Calu3 (cell line): ENCODE measurements at places on chromosomes 2 and 18. TPM values are rescaled to one million over a fixed set of nuclear protein-coding genes. Genes with fewer than 3 reads are reported as not detected.

DNA sequence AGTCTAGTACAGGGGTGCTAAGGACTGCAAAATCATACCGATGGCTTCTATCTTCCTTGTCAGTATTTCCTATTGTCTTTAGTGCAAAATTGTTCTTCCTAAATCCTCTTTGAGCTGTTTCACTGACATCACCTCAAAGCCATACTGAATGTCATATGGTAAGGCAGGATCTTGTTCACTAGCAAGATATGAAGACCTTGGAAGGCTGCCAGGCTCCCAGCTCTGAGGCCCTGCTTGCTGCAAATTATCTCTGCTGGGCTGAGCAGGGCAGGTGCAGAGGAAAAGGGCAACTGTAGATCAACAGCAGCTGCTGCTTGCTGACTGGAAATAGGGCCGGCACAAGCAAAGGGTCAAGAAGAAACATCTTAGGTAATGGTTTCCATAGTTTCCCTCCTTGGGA lies 58.2 kb downstream of the PMAIP1 start:
- DNase-seq: peak; percentile 57

Gene SPATA3
- not detected in 2 replicates for total RNA-seq

DNA sequence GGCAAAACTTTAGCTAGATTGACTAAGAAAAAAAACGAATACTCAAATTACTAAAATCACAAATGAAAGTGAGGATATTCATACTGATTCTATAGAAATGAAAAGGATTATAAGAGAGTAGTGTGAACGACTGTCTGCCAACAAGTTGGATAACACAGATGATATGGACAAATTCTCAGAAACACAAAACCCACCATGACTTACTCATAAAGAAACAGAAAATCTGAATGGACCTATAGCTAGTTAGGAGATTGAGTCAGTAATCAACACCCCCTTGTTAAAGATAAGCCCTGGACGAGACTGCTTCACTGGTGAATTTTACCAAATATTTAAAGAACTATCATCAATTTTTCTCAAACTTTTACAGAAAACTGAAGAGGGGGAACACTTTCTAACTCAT lies 108.8 kb upstream of the TMEM200C start:
- no peak for DNase-seq

DNA sequence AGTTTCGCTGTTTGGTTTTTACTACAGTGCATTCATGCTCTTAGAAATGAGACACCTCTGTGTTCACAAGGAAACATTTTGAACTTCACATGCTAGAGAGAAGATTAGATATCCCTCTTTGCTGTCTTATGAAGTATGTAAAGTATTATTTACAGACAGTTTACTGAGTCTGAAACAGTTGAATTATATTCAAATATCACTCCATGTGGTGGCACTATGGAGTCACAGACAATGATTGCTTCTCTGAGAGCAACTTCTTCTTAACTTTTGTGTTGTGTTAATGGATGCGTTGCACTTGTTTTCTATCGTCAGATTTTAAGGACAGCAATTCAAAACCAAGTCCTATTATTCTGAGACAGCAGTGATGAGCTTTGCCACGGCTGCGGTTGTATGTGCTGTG lies 823.6 kb downstream of the GALR1 start:
- DNase-seq: no peak

DNA sequence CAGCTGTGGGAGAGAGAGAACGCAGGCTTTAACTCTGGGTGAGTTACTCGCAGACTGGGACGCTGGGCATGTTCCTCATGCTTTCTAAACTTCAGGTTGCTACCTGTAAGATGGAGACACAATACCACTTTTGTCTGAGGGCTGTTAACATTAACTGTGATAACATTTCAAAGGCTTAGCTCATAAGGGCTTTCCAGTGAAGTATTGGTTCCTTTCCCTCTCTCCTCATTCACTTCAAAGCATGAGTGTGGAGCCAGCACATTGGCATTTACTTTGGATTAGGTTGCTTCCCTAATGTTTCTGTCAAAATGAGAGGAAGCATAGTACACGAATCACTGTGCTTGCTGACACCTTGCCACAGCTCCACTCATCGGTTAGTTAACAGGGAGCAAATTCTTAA lies 30.2 kb downstream of the INSIG2 start:
- no peak for DNase-seq

Gene LCT
- total RNA-seq: 1.3 and 1.4 TPM in 2 replicates

Gene ANO7
- 7.7 and 8.0 TPM in 2 replicates for total RNA-seq

GRCh38 chr2:9384521-9384920 lies 38.8 kb downstream of the ITGB1BP1 start:
- no peak for DNase-seq

Gene CNDP1
- not detected in 2 replicates for total RNA-seq

- DNase-seq: peak; percentile 49
Measured at GRCh38 chr2:149422337-149422990, 92.1 kb downstream of the LYPD6 start.

DNA sequence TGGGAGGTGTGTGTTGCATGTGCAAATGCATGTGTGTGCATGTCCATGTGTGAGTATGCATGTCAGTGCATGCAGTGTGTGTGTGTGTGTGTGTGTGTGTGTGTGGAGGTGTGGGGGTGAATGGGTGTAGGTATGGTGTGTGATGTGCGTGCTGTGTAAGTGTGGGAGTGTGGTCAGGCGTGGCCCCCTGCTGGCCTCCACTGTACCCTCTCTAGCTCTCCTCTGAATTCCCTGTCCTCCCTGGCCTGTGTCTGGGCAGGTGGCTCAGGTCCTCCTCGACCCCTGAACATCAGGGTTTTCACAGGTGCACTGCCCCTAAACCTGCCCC lies 230.2 kb downstream of the CELF4 start:
- peak; percentile 31 for DNase-seq

DNA sequence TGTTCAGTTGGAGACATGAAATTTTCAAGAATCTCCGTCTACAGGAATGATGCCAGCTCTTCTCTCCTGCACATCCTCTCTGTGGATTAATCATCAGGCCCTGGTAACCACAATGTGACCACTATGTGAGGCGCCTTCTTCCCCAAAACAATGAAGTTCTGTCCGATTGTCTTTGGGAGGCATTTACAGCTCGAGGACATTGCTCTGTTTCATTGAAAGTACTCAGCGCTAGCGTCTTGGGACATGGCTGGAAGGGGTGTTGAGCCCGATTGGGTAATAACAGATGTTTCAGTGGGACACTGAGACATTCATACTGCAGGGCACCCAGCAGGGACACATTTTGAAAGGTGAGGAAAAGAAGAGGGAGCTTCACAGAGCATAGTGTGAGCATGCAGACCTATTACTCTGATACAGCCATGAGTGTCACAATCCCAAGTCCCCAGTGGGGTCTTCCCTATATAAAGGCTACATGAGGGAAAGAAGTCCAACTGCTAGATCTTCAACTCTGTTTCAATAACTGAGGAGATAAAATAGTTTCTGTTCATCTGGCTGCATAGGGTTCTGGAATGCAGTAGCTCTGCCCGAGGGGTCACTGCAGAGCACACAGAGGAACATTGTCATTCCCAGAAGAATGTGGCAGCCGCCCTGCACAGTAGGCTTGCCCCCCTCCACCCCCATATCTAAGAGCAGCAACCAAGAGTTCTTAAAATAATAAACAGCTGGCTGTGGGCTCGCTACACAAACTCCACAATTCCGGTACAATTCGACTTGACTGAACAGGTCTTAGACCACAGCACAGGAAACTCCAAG lies 237.3 kb downstream of the OSR1 start:
- peak; percentile 9 for DNase-seq

DNA sequence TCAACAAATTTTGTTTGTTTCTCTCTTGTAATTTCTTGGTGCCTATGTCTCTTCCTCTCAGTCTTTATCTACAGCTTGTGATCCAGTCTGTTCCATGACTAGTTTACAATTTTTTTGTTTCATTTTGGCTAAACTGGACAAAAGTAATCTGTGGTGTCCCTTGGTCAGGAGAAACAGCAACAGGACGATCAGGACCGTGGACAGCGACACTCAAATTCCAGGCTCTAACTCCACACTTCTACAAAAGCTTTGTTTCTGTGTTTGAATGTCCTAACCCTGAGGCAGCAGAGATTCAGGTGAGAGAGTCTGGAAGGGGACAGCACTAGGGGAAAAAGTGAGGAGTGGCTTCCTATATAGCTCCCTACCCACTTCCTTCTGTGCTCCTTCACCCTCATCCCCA lies 593.3 kb upstream of the FANCL start:
- peak; percentile 39 for DNase-seq

- DNase-seq: no peak
Measured at GRCh38 chr2:102050854-102051391, 59.2 kb downstream of the IL1R2 start.

DNA sequence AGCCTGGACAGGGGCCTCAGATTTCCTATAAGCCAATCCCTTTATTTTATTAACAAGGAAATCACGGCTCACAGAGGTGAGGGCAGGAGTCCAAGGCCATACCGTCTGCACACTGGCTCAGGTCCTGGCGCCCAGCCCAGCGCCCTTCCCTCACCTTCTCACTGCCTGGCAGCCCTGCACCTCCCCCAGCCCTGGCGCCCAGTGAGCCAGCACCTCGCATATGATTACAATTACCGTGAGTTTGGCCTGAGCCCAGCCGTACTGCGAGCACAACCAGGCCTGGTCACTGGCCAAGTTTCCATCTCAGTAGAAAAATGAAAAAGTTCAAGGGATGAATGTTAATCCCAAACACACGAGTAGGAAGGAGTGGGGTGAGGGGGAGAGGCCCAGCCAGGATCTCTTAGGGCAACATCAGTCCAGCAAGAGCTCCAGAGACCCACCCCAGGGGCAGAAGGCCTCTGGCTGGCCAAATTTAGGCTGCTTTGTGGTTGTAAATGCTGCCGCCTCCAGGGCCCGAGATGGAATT lies 68.4 kb downstream of the MCFD2 start:
- peak; percentile 92 for DNase-seq

Gene GREB1L
- total RNA-seq: 3.8 and 4.5 TPM in 2 replicates

DNA sequence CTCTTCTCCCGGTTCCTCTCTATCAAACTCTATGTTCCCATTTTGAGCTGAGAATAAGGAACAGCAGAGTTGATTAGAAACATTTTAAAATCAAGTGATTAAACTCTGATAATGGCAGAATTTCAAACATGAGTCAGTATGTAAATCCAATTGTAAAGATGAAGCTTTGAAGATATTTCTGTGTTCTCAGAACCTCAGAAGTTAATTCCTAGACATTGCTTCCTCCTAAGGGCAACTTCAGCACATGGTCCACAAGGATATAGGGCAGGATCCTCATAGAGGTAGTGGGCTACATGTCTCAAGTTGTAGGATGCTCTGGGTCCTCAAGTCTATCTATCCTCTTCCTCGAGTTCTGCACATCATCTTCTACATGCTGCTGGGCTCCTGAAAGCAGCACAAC lies 46.3 kb downstream of the QPCT start:
- no peak for DNase-seq

Gene CFAP221
- total RNA-seq: 9.5 and 10.0 TPM in 2 replicates

DNA sequence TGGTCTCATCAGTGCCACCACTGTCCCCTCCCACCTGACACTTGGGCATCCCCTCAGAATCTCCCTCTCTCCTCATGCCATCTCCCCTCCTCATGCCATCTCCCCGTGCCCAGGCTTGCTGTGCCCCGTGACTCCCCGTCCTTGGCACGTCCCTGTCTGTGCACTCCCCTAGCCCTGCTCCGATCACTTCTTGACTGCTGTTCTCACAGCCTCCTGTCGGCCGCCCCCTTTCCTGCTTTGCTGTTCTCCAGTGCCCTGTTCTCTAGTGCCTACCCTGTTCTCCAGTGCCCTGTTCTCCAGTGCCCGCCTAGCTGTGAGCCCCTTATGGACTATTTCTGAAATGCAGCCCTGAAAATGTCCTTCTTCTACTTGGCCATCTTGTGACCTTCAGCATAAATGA lies 253.8 kb downstream of the ALPK2 start:
- no peak for DNase-seq

- peak; percentile 55 for DNase-seq
Measured at GRCh38 chr2:26346454-26347053, at the start of gene ADGRF3. TSS of gene ADGRF3 (minus strand) at chr2:26346789. CDS start at chr2:26346234, 555 bp downstream.

GRCh38 chr18:49020621-49021021 lies 69.9 kb upstream of the SMAD7 start:
- no peak for DNase-seq

Gene LNPK
- 24.6 and 31.1 TPM in 2 replicates for total RNA-seq

DNA sequence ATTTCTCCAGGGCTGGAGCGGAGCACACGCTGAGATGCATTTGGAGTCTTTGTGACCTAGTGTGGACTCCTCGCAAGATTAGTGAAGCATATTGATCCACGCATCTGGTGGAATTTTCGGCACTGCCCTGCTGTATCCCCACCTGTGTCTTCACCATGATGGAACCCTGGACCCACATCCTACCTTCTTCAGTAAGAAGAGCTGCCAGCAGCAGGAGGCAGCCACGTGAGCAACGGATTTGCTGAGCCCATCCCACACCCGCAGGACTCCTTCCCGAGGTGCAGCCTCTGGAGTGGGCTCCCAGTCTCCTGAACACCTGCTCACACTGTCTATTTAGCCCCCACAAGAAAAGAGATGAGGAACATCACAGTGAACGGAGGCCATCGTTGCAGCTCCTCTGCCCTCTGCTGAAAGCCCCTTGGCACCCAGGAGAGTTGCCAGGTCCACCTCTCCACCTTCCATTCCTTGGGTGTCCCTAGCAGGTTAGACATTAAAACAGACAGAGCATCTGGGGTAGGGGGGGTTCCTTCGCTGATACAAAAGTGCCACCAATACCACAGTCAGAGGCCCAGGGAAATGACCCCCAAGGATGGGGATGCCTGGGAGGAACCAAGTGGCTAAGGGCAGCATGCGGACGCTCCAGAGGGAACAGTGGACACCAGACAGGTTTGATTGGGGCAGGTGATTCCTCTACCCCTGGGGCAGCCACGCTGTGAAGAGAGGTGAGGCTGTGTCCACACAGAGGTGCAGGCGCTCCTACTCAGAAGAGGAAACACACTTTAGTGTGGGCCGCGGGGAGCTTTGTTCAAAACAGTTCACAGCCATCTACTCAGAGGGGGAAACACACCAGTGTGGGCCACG lies 302.8 kb upstream of the SALL3 start:
- no peak for DNase-seq

Gene TFPI
- total RNA-seq: 125 and 135 TPM in 2 replicates

DNA sequence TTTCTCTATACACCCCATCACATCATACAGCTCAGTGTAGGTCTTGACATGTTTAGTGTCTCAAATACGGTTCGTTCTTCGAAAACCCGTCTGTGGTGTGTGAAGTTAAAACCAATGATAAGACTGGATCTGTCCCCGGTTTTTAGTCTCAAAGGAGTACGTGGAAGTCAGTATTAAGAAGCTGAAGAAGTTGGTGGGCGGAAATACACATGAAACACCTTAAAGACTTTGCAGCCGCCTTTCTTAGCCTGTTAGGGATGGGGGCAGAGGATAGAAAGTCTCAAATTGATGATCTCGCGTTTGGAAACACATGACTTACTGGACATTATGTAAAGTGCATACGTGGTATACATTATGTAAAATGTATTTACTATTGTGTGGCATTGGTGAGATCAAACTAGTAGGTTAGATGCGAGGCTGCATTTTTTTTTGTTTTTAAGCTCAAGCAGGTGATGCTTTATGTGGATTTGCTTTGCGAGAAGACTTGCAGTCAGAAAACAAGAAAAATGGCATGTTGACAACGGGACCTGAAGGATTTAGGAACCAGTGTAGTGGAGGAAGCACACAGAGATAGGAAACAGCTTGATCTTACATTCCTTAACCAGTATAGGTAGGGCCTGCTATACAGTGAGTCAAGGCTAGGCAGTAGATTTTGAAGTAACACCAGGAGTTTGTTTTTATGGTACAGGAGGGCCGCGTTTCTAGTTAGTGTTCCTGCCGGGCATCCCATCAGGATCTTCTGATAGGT lies 1.2 kb downstream of the CNOT11 start:
- DNase-seq: no peak

- no peak for DNase-seq
Measured at GRCh38 chr2:2701813-2702212, 370.7 kb upstream of the MYT1L start.

GRCh38 chr2:30979822-30980245 lies 158.4 kb downstream of the GALNT14 start:
- DNase-seq: peak; percentile 42
